ENCODE measurements at places on chromosomes 11 and 22. TPM values are rescaled to one million over a fixed set of nuclear protein-coding genes. Genes with fewer than 3 reads are reported as not detected.

Gene UBQLN3
- total RNA-seq = 0.32 TPM

DNA sequence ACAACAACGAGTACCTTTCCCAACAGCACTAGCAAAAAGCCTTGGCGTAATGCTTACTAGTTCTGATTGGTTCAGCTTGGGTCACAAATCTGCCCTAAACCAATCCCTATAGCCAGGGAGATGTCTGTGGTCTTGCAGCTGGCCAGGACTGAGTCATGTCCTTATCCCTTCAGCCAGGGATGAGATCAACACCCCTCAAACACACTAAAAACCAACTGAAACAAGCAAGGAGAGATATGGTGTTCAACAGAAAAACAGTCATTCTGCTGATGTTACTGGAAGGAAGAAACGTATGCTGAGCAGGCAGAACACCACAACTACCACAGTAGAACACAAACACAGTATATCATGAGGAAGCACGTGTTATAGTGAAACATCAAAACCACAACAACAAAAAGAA is 375.6 kb downstream of the LARGE1 start:
- DNase-seq = no peak
- H3K4me3 ChIP-seq = no peak overlapping the region

GRCh38 chr11:95595973-95596489 is 193.6 kb downstream of the FAM76B start:
- no peak overlapping the region for H3K27ac ChIP-seq
- H3K4me1 ChIP-seq = no peaks in the 10 kb centered on the region
- no peak overlapping the region for H3K4me3 ChIP-seq
- H3K27me3 ChIP-seq = no peaks in the 10 kb centered on the region
- H3K36me3 ChIP-seq = no peaks in the 10 kb centered on the region

DNA sequence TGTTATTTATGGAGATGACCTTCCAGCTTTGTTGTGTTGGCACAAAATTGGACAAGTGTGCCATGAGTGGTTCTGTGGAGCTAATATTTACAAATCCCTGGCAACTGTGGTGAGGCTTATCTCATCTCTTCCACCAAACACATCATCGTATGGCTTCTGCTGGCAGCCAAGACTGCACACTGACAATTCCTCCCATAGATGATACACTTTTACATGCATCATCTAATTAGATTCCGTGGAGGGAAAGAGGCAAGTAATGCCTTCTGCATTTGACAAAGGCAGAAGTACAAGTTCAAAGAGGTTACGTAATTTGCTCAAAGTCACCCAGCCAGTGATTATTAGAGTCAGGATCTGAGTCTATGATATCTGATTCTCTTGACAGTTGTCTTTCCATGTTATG is 62.7 kb upstream of the KIRREL3 start:
- H3K27ac ChIP-seq = no peak overlapping the region
- no peaks in the 10 kb centered on the region for H3K4me1 ChIP-seq
- no peaks in the 10 kb centered on the region for H3K36me3 ChIP-seq
- H3K27me3 ChIP-seq = no peaks in the 10 kb centered on the region
- H3K4me3 ChIP-seq = no peak overlapping the region

- no peak overlapping the region for H3K27ac ChIP-seq
- H3K36me3 ChIP-seq = no peaks in the 10 kb centered on the region
- no peaks in the 10 kb centered on the region for H3K4me1 ChIP-seq
Observed at GRCh38 chr22:29524442-29525191, 28.9 kb downstream of the THOC5 start.

GRCh38 chr11:96263238-96263763 is 79.7 kb downstream of the MAML2 start:
- no peaks in the 10 kb centered on the region for H3K36me3 ChIP-seq
- H3K4me1 ChIP-seq = peaks cover 29% of the 10 kb centered on the region
- H3K27ac ChIP-seq = peak overlapping the region; percentile 94
- DNase-seq = no peak
- H3K4me3 ChIP-seq = no peak overlapping the region
- no peaks in the 10 kb centered on the region for H3K27me3 ChIP-seq

DNA sequence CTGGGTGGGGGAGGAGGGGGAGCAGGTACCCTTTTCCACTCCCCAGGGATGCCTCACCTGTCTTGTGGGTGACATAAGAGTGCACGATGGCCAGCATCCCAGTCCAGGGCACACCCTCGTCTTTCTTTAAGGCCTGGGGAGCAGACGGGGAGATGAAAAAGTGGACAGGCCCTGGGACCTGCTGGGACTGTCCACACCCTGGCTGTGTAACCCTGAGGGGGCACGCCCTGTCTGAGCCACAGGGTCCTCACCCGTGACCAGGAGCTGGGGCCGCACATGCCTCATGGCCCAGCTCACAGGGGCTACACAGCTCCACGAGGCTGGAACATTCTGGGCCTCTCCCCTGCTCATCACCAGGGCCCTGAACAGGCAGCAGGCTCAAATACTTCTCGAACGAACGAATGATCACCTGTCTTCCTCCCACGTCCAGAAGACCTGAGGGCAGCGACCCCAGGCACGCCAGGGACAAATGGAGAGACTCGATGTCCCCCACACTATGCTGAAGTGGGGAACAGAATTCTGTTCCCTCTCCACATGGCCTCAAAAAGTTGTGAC is 123.9 kb downstream of the PHF21B start:
- H3K4me3 ChIP-seq = no peak overlapping the region
- DNase-seq = no peak
- H3K27me3 ChIP-seq = no peaks in the 10 kb centered on the region
- no peaks in the 10 kb centered on the region for H3K4me1 ChIP-seq
